CD8-positive, alpha-beta memory T cell (primary cell): ENCODE measurements at places on chromosomes 2 and 18. TPM values are rescaled to one million over a fixed set of nuclear protein-coding genes. Genes with fewer than 3 reads are reported as not detected.

DNA sequence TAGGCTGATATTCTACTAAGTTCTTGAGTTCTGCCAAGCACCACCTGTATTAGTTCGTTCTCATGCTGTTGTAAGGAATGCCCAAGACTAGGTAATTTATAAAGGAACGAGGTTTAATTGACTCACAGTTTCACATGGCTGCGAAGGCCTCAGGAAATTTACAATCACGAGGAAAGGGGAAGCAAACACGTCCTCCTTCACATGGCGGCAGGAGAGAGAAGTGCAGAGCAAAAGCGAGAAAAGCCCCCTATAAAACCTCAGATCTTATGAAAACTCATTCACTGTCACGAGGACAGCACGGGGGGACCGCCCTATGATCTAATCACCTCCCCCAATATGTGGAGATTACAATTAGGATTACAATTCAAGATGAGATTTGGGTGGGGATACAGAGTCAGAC is 47.7 kb upstream of the YWHAQ start:
- no peak overlapping the region for H3K27ac ChIP-seq
- H3K4me1 ChIP-seq, result peaks cover 20% of the 10 kb centered on the region

CCL20 gene
- 0.63 TPM for polyA plus RNA-seq

- no peaks in the 10 kb centered on the region for H3K27me3 ChIP-seq
- peak overlapping the region; percentile 74 for H3K4me3 ChIP-seq
- no peaks in the 10 kb centered on the region for H3K36me3 ChIP-seq
- H3K27ac ChIP-seq, result peak overlapping the region; percentile 10
Measured at GRCh38 chr2:230318190-230319121, 8.5 kb upstream of the SP140L start.

DNA sequence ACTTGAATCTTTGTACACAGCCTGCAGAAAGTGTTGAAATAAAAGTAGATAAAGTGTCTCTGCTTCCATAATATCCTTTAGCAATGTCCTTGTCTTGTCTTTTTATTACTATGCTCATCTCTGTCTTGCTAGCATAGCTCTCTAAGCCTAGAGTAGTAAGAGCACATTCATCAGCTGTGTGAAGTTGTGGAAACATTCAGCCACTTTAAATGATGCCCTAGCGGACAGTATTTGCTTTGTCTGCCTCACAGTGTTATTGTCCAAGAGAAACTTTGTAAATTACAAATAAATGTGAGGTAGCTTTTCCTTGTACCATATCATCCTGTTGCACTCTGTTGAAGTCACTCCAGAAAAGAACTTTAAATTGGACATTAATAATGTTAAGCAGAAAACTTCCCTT is 60.3 kb upstream of the TTC21B start:
- no peak overlapping the region for H3K27ac ChIP-seq
- no peaks in the 10 kb centered on the region for H3K36me3 ChIP-seq
- no peaks in the 10 kb centered on the region for H3K4me1 ChIP-seq
- H3K27me3 ChIP-seq, result no peaks in the 10 kb centered on the region

DNA sequence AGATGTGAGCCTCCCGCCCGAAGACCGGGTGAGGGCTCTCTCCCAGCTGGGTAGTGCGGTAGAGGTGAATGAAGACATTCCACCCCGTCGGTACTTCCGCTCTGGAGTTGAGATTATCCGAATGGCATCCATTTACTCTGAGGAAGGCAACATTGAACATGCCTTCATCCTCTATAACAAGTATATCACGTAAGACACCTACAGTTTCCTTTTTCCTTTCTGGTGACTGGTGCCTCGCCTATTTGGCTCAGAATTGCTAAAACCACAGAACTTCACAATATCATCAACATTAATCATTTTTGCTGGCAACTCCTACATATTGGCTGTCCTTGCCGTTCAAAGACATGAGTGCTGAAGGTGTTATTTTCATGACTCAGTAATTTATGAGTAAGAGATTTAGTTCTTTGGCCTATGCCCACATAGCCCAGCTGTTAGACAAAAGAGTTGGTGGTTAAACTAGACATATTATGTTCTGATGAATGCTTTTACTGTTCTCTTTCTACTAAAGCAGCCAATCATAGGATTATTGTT is 2.2 kb downstream of the STAMBP start:
- H3K27ac ChIP-seq, result no peak overlapping the region
- no peaks in the 10 kb centered on the region for H3K27me3 ChIP-seq
- H3K36me3 ChIP-seq, result peaks cover 9% of the 10 kb centered on the region
- H3K4me3 ChIP-seq, result no peak overlapping the region

DNA sequence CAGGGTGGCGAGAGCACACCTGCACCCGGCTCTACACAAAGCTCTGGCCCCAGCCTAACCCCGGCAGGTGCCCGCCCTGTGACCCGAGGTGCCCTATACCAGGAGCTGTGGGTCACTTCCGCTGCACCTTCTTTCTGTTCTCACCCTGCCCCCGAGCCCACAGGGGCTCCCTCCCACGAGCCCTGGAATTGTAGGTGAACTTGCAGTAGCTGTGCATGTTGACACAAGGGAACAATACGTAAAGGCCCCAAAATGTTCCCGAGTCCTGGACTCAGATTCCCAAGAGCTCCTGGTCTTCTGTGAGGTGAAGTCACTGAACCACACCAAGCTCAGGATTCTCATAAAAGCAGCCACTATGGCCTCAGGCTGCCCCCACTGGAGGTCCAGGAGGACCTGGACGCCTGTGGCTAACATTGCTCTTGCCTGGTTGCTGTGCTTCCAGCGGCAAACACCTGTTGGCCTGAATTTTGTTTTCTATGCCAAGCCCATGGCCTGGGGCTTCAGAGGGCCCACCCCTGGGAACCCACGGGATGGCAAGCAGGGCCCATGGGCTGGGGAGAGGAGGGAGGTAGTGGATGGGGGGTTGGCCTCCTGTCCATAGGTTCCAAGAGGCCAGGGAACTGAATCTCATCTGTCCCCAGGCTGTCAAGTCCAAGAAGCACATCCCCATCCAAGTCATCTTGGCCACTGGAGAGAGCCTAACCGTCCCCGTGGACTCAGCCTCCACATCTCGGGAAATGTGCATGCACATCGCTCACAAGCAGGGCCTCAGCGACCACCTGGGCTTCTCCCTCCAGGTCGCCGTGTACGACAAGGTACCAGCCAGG is 23.2 kb upstream of the GPR17 start:
- no peaks in the 10 kb centered on the region for H3K4me1 ChIP-seq
- no peaks in the 10 kb centered on the region for H3K27me3 ChIP-seq
- no peaks in the 10 kb centered on the region for H3K36me3 ChIP-seq
- no peak overlapping the region for H3K27ac ChIP-seq
- H3K4me3 ChIP-seq, result no peak overlapping the region

DNA sequence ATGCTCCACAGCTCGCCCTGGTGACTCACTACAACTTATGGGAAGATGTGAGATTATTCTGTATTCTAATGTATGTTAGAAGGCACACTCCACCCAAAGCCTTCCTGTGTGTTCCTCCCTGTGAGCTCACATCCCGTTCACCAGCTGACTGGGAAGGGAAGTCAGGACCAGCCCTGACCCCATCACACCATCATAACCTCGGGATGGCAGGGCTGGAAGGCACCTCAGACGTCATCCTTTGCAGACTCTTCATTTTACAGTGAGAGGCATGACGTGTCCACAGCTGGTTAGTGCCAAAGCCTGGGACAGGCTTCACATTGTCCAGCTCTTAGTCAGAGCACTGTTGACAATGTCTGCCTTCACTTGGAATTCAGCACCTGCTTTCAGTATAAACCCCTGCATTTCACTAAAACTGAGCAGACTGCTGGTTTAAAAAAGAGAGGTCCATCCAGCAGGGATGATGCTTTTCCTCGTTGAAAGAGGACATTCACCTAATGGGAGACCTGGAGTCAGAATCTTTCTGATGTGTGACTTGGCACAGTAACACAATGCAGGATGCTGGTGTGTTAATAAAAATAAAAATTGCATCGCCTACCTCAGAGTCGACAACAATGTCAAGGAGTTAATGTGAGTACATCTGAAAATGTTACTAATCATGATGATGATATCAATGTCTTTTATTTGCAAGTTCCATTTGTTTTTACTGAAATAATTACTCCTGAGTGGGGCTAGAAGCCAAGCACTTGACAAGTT is 418.0 kb upstream of the TNP1 start:
- no peak for DNase-seq
- H3K4me1 ChIP-seq, result no peaks in the 10 kb centered on the region
- H3K4me3 ChIP-seq, result no peak overlapping the region

AOX1 gene
- polyA plus RNA-seq, result 0.54 TPM

ABCG8 gene
- polyA plus RNA-seq, result not detected

COX5B gene
- polyA plus RNA-seq, result 334 TPM

- H3K4me1 ChIP-seq, result peaks cover 29% of the 10 kb centered on the region
- no peak overlapping the region for H3K27ac ChIP-seq
- DNase-seq, result no peak
- no peaks in the 10 kb centered on the region for H3K36me3 ChIP-seq
- H3K4me3 ChIP-seq, result no peak overlapping the region
Measured at GRCh38 chr2:30359644-30360167, 87.3 kb upstream of the LCLAT1 start.

DNA sequence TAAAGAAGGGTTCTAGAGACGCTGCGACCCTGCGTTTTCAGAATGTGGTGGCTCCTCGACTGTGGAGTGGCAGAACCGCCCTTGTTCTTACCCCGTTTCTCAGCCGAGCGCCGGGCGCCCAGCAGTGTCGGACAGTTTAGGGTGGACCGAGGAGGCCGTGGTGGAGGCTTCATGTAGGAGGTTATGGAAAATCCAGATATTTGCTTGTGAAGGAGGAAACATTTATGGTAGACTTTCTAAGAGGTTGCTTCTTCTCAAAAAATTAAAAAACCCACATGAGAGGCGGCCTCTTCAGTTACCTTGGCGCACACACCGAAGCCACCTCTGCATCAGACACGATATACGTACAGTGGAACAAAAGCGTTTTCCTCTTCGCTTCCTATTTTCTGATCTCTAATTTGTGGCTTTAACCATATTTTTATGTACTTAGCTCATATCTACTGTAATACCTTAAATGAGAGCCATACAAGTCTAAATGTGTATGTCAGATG is 120.8 kb downstream of the NFATC1 start:
- peak; percentile 80 for DNase-seq
- H3K4me1 ChIP-seq, result peaks cover 55% of the 10 kb centered on the region
- no peaks in the 10 kb centered on the region for H3K27me3 ChIP-seq
- H3K4me3 ChIP-seq, result peak overlapping the region; percentile 35
- no peaks in the 10 kb centered on the region for H3K36me3 ChIP-seq

DNA sequence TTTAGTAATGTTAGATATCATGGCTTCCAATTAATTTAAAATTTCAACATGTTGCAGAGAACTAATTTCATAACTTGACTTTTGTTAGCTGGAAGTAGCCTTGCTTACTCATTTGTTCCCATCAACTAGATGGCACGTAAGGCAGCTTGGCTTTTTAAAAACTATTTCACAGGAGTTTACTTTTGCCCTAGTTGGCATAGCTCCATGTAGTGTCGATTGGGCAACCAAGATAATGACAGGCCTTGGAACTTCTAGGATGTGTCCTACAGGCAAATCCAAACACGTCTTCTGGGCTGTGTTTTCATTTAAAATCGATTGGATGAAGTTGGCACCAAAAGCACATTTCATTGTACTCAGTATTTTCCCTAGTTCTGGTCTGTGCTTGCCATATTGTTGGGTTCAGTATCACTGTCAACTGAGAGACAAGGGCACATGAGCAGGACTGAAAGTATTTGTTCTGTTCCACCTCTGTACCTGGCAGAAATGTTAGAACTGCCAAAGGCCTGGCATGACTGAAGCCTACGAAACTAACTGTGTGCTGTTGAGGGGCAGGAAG is 29.4 kb downstream of the HADHB start:
- H3K4me3 ChIP-seq, result no peak overlapping the region
- DNase-seq, result no peak
- H3K4me1 ChIP-seq, result no peaks in the 10 kb centered on the region

DNA sequence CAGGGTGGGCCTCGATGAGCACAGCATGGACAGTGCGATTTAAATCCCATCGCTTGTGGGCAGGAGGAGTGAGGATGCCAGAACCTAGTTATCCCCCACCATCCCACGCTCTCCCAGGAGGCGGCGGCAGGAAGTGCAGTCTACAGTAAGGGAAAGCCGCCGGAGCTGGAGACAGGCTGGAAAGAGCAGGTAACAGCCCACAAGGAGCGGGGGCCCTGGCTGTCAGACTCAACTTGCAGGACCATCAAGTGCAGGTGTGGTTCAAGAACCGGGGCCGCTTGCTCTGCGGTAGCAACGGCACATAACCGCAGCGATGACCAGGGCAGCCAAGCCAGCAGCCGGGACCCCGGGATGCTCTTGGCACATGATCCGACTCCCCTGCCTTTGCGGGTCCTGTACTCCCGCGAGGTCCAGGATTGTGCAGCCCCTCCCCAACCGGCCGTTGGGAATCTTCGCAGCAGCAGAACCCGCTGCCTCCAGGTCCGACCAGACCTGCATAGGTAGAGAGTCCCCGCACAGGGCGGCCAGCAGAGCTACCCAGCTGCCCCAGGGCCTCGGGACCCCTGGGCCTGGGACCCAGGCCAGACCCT is 82.1 kb downstream of the BIN1 start:
- peak overlapping the region; percentile 80 for H3K4me3 ChIP-seq
- H3K36me3 ChIP-seq, result no peaks in the 10 kb centered on the region
- no peak overlapping the region for H3K27ac ChIP-seq

LGALSL gene
- 0.72 TPM for polyA plus RNA-seq

DNA sequence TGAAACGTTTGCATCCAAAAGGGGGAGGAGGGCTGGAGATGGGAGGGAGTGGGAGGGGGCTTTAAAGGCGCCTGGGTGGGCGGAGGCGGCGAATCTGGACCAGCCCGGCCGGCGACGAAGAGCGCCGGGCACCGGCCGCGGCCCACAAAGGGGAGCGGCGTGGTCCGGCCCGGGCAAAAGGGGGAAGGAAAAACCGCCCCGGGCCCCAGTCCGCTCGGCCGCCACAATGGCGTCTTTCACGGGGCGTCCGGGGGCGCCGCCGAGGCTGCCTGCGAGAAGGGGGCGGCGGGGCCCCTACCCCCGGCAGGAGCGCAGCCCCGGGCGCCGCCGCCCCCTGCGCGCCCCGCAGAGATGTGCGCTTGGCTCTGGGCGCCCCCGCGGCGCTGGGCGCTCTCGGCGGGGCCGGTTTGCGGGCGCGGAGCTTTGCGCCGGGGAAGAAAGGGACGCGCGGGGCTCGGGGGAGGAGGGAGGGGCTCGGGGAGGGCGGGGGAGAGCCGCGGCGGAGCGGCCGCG is 108.1 kb upstream of the KCTD1 start:
- no peaks in the 10 kb centered on the region for H3K4me1 ChIP-seq
- H3K4me3 ChIP-seq, result no peak overlapping the region
- H3K36me3 ChIP-seq, result no peaks in the 10 kb centered on the region
- no peak overlapping the region for H3K27ac ChIP-seq

DNA sequence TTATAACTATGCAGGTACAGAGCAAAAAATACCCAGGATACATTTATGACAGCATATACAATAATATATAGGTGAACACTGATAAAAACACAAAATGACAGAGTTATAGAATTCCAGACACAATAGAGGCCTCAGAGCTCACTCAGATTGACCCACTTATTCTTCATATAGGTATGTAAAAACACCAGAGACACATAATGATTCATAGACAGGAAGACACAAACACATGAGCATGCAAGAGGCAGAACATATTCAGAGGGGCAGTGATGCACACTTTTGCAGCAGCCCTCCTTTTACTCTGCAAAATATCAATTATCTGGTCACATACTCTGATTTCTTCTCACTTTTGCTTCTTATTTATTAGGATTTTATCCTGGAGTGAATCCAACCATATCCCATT is 633.3 kb upstream of the ACVR2A start:
- H3K36me3 ChIP-seq, result no peaks in the 10 kb centered on the region
- no peak for DNase-seq
- no peaks in the 10 kb centered on the region for H3K4me1 ChIP-seq

SATB2 gene
- polyA plus RNA-seq, result not detected

GRCh38 chr2:178008636-178009289 is 63.8 kb downstream of the PDE11A start:
- H3K4me1 ChIP-seq, result no peaks in the 10 kb centered on the region
- no peaks in the 10 kb centered on the region for H3K36me3 ChIP-seq
- H3K4me3 ChIP-seq, result no peak overlapping the region
- H3K27ac ChIP-seq, result no peak overlapping the region
- no peaks in the 10 kb centered on the region for H3K27me3 ChIP-seq
